ENCODE measurements at places on chromosomes 4 and X.

GRCh38 chrX:84501798-84502628, at the start of gene HDX:
Gene HDX, minus strand, starts transcription at chrX:84502453. Its CDS starts 27,056 bp downstream, at chrX:84475397.
- peak; percentile 73 for DNase-seq

DNA sequence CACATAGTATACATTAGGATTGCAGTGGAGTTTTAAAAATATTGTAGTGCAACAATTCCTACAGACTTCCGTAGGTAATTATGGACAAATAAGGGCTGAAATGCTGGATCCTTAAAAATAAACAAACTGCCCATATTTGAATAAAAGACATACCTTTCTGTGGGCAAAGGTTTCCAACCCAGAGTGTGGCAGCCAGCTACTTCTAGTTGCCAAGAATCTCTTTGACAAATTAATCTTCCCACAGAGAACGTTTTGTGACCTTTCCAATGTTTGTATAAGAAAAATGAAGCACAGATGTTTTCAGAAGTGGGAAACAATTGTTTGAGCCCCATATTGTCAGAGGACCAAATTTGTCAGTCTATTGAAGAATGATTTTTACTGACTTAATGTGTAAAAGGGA, 21.1 kb downstream of the GRPR start:
- no peak for DNase-seq

GRCh38 chr4:188779581-188779980, 640.3 kb downstream of the TRIML1 start:
- no peak for DNase-seq

DNA sequence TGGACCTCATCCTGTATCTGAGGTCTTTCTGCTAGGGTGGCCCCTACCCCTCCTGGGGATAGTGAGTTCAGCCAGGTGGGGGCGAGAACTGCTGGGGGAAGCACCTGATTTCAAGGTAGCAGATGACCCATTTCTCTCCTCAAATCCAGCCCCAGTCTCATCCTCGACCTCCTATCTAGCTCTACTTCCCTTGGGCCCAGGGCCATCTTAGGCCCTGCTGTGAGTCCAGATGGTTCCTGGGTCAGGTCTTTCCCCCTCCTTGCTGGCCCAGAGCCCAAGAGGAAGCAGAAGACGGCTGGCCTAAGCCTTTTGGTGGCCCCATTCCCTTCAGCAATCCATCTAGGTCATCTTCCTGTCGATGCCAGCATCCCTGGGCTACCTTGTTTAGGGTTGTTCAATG, 3.3 kb downstream of the CDK16 start:
- DNase-seq: no peak

DNA sequence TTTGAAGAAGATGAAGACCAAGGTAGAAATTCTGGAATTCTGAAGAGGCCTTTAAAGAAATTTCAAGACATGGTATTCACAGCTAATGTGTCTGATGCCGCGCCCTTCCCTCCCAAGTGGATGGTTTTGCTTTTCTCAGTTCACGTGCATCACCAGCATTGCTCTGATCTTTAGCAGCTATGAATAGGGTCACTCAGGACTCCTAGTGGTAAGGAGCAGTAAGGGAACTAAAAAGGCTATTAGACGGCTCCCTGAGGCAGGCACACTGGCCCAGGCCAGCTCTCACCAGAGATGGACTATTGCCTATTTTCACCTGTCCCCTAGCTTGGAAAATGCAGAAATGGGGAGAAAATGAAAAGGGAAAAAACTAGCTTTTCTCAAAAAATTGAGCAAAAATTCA, 447.5 kb upstream of the RASGEF1B start:
- DNase-seq: no peak

DNA sequence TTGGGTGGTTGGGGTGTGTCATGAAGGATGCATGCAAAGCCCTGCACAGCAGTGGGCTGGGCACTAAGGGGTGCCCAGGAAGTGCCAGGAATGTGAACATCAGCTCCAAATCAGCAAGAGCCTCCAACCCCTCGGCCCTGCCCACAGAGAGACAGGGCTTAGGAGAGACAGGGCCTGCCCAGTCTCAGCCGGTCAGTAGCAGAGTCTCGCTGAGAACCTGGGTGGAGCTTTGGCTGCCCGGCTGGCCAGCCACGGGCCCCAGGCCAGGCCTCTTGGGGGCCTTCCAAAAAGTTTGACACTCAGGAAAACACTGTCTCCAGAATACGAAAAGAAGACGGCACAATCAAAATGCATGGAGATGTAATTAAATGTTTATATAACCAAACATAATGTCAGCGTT, 4.3 kb upstream of the MXD4 start:
- DNase-seq: no peak

GRCh38 chrX:46117234-46117633, 428.0 kb downstream of the ZNF674 start:
- no peak for DNase-seq

GRCh38 chrX:22526339-22526738, 253.6 kb downstream of the CBLL2 start:
- no peak for DNase-seq

DNA sequence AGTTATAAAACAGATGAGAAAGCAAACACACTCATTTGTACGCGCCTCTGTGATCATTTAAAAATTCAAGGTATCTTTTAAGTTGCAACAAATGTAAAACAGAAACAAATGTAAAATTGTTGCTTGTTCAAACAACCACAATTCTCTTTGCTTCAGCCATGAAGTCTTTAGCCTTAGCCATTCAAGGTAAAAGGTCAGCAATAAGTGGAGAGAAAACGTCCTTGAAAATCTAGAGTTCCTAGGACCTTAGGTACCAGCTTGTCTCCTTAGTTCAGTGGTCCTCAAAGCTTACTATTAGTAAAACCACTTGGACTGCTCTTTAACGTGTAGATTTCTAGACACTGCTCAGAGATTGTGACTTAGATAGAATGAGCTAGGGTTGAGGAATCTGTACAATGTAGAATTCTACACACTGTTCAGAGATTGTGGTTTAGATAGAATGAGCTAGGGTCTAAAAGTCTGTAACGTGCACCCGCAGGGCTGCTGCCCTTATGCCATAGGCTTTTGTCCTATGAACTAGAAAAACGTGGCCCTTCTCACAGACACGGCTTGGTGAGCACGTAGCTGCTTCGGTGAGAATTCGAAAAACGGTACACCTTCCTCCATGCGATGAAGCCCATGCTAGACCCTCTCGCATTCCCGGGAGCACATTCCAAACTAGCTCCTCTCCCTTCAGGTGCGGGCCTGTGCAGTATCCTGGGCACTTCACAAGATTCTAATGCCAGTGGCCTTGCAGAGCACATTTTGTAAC, 1.7 kb downstream of the PLAC8 start:
- peak; percentile 45 for DNase-seq

DNA sequence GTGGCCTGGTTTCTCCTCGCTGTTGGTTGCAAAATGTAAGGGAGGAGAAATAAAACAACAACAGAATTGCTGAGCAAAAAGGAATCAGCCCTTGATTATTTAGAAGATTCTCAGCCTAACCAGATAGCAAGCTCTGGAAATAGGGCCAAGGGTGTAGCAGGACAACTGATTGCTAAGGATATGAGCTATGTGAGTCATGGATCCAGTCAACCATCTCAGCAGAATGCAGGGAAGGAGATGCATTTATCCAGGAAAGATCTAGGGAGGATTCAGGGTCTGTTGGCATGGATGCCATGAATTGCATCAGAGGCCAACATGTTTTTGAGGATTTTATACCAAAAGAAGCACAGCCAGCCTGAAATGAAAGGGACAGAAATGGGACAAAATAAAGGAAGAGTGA, 2.2 kb upstream of the XAGE3 start:
- DNase-seq: no peak

DNA sequence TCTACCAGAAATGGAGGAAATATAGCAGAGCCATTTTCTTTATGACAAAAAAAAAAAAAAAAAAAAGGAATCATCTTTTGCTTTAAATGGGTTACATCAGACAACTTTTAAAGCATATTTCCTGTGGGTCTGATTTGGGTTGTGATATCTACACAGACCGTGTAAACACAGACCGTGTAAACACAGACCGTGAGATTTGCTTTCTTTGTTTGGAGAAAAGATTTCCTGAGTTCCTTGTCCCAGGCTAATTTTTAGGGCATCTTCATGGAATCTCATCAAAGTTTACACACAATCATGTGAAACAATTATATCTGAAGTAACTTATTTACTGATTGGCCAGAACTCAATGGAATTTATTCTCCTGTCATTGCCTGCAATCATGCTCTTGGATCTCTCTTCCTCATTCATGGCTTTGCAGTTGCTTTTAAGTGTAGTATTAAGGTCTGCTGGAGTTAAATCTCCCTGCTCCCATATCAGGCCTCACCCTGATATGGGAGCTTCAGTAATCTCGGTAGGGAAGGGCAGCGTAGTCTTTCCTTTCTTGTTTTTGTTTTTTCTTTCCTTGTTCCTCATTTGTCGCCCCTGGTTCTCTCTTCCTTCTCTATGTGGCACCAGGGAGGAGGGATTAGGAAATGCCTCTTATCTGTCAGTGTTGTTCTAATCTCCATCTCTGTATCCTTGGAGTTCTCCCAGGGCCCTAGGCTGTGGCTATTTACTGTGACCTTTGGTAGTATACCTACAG, 248.6 kb upstream of the JADE1 start:
- DNase-seq: no peak

GRCh38 chr4:19187691-19188090, 1064.0 kb upstream of the SLIT2 start:
- no peak for DNase-seq

DNA sequence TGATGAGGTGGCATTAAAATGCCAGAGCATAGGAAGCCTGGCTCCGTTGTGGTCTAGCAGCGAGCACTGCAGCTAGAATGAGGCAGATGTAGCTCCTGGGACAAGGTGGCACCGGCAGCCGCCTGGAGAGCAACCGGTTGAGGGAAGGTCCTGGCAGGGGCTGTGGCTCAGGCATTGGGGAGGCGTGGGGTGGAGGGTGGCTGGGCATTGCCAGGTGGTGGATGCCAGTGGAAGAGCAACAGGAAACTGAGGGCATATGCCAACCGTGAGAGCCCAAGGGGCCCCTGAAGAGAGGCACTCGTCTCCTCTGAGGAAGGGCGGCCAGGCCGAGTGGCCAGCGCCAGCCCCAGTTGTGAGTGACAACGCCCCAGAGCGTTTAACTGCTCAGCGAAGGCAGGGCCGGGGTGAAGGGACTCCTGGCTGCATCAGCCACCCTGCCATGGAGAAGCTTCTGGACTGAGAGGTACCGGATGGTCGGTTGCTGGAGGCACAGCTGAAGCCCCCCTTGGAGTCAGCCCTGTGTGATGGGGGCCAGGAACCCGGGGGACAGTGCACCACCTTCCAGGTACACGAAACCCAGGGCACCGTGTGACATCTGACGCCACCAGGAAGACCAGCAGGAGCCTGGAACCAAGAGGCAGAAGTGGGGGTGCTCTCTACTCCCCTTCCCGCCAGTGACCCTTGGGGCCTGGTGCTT, 13.2 kb upstream of the PDE6B start:
- DNase-seq: no peak

GRCh38 chrX:15507005-15507404, 6.4 kb downstream of the BMX start:
- no peak for DNase-seq

- DNase-seq: no peak
Measured at GRCh38 chr4:172874944-172875343, 293.7 kb upstream of the GALNT7 start.

DNA sequence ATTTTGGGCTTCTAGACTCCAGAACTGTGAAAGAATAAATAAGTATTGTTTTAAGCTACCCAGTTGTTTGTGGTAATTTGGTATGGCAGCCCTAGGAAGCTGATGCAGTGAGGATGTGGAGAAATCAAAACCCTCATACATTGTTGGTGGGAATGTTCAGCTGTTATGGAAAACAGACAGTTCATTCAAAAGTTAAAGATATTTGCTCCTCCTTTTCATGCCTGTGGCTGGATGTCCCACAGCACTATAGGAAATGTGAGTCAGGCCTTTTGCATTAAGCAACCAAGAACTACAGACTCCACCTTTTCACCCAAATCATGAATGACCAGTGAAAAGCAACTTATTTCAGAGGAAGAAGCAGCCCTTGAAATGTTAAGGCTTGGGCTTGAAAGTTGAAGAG, 6.7 kb downstream of the BBS12 start:
- no peak for DNase-seq

DNA sequence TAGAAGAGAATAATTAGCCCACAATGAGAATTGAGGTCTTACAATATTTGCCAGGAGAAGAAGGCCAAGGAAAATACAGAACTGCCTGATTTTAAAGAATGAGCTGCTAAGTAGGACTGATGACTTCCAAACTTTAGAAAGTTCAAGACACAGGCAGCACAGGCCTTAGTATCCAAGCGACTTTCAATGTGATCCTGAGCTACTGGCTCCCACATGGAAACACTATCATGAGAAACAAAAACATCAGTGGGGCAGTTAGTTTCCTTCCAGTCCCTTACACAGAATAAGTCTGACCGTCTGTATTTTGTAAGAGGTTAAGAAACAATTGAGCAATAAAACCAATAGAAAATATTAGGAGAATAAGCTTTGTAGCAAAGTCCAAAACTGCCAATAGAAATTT, 251.4 kb downstream of the COL25A1 start:
- no peak for DNase-seq

GRCh38 chr4:120025516-120025915, 41.1 kb downstream of the MAD2L1 start:
- no peak for DNase-seq

DNA sequence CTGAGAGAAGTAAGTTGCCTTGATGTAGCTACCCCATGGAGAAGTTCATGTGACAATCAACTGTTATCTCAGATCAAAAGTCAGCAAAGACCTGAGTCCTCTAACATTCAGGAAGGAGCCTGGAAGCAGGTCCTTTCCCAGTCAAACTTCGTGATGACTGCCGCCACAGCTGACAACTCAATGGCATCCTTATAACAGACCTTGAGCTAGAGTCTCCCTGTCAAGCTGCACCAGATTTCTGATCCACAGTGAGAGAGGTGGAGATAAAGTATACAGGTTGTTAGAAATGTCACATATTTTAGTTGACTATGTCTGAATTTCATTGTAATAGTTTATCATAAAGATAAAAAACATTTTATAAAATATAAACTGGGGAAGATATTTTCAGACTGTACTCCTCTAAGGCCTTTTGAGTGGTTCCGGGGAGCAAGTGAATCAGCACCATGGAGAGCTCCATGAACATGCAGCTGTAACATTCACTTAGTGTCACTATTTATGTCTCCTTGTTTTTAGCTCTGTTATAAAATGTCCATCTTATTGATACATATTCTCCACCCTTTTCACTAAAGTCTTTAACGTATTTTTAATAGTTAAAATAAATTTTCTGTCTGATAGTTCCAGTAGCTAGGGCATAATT, 1653.5 kb upstream of the AGA start:
- no peak for DNase-seq

GRCh38 chr4:88130544-88131305, 27.7 kb downstream of the ABCG2 start:
- no peak for DNase-seq

GRCh38 chrX:118978451-118978850, 4.0 kb downstream of the LONRF3 start:
- DNase-seq: no peak

DNA sequence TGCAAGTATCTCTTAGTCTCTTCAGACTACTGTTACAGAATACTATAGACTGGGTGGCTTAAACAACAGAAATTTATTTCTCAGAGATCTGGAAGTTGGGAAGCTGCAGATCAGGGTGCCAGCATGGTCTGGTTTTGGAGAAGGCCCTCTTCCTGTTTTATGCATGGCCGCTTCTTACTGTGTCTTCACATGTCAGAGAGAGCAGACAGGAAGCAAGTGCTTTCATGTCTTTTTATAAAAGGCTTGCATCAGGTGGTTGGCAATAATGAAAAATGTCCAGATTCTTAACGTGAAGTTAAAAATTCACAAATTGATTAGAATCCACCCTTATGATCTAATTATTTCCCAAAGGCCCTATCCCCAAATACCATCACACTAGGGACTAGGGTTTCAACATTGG, 284.9 kb downstream of the RPA4 start:
- DNase-seq: no peak

All from activated CD4-positive, alpha-beta T cell treated with anti-CD3 and anti-CD28 coated beads, Interleukin-2, amount 50 U/mL, for 48 hours (primary cell).